HCT116 (cell line): ENCODE measurements at places on chromosomes 1 and 21.

- no peak for DNase-seq
Observed at GRCh38 chr1:28115267-28115666, 26.9 kb upstream of the EYA3 start.

DNA sequence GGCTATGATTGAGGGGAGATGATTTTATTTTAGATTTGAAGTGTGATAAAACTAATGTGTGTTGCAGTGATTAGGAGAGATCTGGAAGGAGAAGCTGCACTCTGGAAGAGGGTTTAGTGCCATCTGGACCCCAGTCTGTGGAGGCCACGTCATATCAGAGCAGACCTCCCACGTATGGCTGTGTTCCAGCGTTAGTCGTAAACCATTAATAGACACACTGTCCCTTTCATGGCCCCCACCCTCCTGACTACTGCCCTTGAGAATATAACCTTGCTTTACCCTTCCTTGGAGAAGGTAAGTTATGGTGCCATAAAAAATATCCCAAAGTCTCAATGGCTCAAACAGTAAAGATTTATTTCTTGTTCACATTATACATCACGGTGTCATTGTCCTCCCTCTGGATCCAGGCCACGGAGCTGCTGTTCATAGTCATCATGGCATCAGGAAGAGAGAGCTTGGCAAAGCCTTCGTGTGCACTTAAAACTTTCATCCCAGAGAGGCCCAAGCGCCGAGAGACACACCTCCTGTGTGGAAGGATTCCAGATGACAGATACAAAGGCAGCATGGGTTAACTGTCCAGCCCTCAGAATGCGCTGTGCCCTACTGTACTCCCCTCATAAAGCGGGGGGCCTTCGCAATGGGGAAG lies 33.2 kb downstream of the RHOU start:
- no peak for DNase-seq

DNA sequence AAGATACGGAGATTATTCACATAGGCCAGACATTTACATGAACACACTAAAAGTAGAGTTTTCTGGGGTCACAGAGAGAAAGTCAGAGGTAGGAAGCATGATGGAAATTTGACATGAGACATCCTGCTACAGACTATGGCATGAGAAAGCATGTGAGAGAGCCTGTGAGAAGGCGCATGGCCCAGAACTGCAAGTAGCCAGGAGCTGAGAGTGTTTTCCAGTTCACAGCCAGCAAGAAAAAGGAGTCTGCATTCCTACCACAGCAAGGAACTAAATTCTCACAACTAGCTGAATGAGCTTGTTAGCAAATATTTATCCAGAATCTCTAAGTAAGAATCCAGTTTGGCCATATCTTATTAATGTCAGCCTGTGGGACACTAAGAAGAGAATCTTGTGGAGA lies 673.3 kb downstream of the BRINP3 start:
- DNase-seq = no peak

GRCh38 chr1:167605576-167605975 lies 24.5 kb upstream of the RCSD1 start:
- no peak for DNase-seq

DNA sequence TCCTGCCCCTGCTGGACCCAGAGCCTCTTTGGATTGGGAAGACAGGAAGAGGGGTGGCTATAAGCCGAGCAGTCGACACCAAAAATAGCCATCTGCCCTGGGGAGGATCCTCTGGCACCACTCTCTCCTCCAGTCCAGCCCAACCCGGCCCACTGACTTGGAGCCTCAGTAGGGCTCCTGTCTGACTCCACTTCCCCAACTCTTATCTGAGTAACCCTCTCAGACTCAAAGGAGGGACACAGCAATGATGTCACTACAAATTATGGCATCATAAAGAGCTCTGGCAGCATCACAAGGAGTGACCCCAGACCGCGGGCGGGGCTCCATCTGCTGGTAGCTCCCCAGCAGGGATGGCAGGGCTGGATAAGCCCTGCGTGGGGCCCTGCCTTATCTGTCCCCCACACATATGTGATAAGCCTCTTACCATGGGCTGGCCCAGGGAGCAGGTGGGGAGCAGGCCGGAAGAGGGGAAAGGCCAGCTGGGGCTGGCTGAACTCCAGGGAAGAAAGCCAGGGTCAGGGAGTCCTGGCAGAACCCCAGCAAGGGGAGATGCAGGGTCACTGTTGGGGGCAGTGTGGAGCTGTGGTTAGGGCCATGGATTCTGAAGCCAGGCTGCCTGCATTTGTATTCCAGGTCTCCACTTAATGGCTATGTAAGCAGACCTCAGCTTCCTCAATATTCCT lies 4.6 kb upstream of the SLC6A9 start:
- no peak for DNase-seq
